Activated T-cell treated with anti-CD3 and anti-CD28 coated beads, Interleukin-2, amount 50 U/mL, for 48 hours (primary cell): ENCODE measurements at places on chromosomes 5 and 9.

DNA sequence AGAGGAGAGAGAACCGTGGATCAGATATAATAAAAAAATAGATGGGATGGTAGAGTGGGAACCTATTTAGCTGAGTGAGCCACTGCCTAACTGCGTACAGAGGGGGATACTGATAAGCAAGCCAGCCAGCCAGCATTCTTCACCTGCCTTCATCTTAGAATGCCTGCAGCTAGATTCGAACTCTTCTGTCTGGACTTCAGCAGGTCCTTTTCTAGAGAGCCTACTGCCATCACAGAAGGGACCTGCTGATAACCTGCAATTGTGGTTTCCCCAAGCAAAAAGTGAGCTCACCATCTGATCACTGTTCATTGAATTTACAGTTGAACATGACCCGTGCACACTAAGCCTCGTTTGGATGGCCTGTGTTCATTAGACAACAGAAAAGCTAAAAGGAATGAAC is 109.4 kb downstream of the CDC42SE2 start:
- DNase-seq, result no peak

DNA sequence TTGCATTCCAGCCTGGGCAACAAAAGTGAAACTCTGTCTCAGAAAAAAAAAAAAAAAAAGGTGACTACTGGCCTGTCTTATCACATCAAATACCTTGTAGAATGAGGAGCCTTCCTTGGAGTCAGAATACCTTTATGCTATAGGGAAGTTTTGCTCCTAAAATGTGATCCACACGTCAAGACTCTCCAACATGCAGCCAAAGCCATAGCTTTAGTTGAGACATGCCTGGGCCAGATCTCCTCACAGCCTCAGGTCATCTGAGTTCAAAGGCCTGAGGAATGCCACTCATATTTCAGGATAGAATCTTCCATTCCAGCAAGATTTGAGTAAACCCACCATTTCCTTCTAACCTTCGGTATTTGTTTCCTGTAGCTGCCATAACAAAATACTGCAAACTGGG is 13.7 kb upstream of the SOWAHA start:
- no peak for DNase-seq

DNA sequence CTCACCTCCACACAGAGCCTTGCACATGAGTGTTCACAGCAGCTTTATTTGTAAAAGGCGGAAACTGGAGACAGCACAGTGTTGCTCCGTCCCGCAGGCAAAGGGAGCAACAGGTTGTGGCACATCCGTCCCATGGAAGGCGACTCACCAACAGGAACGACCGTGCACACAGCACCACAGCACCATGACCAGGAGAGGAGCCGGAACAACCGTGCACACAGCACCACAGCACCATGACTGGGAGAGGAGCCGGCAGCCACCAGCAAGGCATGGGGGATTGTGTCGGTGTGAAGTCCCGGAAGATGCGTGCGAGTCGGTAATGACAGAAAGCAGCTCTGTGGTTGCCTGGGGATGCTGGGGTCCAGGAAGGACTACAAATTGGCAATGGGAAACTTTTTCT is 158.5 kb downstream of the C9orf50 start:
- DNase-seq, result no peak

DNA sequence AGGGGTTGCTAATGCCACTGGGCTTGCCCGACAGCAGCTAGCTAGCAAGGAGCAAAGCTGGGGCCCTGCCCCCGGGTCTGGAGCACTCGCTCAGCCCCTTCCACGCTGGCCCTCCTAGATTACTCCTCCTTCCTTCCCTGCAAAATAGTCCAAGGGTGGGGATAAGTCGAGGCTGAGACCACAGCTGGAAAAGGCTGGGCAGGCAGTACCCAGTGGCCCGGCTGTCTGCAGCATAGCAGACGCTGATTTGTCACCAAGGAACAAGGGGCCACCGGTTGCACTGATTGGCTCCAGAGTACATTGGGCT is 73.9 kb downstream of the ADAMTS2 start:
- no peak for DNase-seq

GRCh38 chr5:162091336-162091735 is 23.8 kb downstream of the GABRG2 start:
- no peak for DNase-seq

DNA sequence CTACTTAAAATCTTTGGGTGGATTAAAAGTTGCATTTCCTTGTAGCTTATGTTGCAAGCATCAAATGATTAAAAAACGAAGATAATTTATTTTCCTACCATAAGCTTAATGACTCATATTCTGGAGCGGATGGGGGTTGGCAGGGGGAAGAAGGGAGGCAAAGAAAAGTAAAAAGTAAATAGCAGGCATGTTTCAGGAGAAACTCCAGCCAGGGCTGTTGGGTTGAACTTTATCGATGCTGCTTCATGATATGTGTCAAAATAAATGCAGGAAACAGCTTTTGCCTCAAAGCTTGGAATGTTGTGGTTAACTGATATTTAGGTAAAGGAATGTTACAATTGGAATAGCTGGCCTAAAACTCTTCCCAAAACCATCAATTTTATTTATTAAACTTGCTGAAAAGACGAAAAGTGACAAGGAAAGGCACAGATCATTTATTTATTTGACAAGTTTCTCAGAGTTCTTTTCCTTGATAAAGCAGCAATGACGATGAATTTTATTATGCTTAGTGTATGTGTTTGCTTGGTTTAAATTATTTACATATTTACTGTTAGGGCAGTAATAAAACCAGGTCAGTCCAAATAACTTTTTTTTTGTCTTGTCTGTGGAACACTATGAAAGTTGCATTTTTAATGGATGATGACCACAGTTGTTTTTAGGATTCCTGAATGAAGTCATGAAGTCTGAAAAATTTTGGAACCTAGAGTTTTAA is 177.9 kb downstream of the PCSK1 start:
- no peak for DNase-seq

- DNase-seq, result no peak
Measured at GRCh38 chr5:83197326-83197967, 120.1 kb downstream of the XRCC4 start.

- DNase-seq, result no peak
Measured at GRCh38 chr9:125494653-125494915, 212.4 kb downstream of the MAPKAP1 start.
